Jurkat, Clone E6-1 (cell line): ENCODE measurements at places on chromosomes 12 and 14.

DNA sequence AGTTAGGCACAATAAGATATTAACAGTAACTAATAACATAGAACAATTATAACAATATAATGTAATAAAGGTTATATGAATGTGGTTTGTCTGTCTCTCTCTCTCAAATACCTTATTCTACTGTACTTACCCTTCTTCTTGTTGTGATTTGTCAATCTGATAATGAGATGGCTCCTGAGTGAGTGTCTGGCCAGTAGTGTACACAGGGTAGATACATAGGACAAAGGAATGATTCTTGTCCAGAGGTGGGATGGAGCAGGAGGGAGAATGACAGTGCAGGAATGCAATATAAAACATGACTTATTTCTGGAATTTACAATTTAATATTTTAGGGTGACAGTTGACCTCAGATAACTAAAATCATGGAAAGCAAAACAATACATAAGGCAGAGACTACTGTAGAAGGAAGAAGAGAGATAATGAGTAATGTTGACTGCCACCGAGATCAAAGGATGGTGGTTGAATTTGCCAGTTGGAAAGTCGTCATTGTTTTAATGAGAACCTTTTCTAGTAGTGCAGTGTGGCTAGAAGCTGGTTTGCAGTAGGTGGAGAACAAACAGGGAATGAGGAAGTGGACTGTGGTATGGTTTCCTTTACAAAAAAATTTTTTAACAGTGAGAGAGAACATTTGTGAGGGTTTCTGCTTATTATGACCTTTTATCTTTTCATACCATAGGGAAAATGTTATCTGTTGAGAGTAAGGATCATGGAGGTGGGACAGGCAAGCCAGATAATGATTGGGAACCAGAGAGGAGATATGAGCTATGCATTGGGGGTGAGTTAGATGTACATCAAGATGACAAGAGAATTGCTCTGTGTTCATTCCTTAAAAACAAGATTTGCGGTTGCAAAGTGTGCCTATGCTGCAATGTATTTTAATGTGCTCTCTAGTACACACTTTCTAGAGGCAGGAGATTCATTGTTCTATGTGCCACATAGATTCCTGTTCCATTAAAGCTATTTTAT is 458.3 kb downstream of the BTG1 start:
- DNase-seq = peak; percentile 97

DNA sequence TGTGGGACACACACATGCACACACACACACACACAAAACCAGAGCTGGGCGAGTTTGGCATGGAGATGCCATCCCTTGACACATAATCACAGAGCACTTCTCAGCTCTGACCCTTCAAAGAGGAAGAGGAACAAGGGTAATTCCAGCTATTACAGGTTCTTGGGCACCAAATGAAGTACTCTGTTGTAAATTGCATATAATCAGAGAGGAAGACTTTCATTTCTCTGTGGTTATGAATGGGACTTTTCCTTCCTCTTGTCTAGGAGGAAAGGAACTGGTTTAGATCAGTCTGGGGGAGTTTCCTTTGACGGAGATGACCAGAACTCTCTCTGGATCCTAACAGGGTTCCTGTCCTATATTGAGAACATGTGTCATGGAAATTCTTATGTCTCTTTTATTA is 26.4 kb upstream of the FGF6 start:
- DNase-seq = no peak

DNA sequence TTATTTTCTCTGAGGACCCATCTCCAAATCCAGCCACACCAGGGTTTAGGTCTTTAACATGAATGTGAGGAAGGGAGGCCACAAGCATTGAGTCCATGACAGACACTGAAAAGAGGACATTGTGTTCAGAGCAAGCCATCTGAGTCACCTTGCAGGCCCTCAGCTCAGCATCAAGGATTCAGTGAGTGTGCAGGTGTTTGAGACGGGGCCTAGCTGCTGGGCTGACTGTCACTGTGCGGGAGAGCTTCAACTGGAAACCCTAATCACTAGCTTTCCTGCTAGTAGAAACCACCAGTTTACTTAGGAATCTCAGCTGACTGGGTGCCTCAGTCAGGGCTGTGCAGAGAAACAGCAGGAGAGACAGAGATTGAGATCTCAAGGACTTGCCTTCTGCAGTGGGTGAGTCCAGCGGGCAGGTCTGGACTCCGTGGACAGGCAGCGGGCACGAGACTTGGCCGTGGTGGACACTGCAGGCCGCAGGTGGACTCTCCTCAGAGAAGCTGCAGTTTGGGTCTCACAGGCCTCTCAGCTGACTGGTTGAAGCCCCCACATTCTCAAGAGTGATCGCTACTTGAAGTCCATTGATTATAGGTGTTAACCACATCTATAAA is 86.1 kb upstream of the DYNC1H1 start:
- no peak for DNase-seq

- no peak for DNase-seq
Measured at GRCh38 chr14:84937016-84937415, 592.9 kb upstream of the FLRT2 start.

GRCh38 chr12:130163461-130164215 is 1.4 kb downstream of the FZD10 start:
- DNase-seq = no peak

DNA sequence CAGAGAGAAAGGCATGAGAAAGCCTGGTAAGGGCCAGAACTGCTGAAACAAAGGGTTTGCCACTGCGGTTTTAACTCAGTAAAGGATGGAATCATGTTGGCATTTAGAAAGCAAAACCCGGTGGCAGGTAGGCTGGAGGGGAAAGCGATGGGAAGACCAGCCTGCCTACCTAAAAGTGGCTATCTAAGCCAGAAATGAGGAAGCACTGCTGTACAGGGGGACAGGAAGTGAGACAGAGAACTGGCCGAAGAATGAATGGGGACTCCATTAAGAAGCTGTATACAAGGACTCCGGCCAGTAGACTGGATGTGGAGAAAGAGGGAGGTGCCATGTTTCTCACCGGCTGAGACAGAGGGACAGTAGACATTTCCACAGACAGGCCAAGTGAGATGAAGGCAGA is 48.2 kb downstream of the PPM1H start:
- no peak for DNase-seq

GRCh38 chr14:74955229-74956026 is at the start of gene PGF:
PGF (minus strand) TSS chr14:74955597; CDS start chr14:74955242, 355 bp downstream.
- no peak for DNase-seq

GRCh38 chr12:118166946-118167345 is 31.0 kb downstream of the PEBP1 start:
- no peak for DNase-seq

DNA sequence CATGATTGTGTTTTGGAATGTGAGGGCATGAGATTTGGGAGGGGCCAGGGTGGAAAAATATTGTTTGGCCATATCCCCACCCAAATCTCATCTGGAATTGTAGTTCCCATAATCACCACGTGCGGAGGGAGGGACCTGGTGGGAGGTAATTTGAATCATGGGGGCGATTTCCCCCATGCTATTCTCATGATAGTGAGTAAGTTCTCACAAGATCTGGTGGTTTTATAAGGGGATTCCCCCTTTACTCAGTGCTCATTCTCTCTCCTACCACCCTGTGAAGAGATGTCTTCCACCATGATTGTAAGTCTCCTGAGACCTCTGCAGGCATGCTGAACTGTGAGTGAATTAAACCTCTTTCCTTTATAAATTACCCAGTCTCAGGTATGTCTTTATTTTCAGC is 15.7 kb downstream of the OR10P1 start:
- no peak for DNase-seq

DNA sequence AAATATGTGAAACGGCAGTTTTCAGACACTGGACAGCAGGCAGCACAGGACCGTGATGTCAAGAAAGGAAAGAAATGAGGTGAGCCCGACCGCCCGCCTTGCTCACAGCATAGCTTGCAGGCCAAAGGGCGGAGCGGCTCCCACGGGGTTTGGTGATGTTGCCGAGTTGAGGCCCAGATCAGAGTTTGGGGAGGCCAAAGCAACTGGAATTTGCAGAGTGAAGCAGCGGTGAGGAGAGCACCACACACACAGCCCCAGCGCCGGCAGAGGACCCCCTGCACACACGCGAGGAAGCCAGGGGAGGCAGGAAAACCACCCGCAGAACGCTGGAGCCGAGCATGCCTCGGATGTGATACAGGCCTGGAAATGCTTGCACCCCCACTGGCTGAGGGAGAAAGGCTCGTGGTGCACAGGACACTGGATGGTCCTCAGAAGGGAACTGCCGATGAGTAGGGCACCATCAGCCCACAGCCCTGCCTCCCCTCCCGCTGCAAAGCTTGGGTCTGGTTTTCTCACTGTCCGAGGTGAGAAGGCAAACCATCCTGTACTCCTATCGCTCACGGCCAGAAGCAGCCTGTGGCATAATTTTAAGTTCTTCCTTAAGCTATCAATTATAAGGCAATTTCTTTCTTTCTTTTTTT is 25.7 kb upstream of the PLD4 start:
- DNase-seq = no peak

DNA sequence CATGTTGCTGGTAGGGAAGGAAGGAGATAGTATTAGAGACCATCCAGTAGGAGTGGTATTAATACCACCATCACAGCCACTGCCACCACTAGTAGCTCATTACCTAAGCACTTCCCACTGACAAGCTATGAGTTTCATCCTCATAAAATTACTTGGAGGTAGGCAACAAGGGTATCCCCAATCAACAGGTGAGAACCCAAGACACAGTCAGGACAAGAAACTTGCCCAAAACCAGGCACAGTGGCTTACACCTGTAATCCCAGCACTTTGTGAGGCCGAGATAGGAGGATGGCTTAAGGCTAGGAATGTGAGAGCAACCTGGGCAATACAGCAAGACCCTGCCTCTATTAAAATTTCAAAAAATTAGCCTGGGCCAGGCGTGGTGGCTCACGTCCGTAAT is 5.5 kb downstream of the ADCY6 start:
- DNase-seq = no peak

DNA sequence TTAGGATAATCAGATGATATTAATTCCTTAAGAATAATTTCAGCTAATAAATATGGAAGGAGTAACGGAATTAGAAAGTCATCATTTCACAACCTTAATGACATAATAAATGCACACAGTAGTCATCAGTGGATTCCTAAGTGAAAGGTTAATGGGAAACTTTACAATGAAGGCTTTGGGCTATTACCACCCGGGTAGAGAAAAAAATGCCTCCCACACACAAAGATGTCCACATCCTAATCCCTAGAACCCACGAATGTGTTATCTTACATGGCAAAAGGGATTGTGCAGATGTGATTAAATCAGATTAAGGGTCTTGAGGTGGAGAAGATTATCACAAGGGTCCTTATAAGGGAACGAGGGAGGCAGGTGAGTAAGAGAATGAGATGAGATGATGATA is 5.6 kb downstream of the TMED10 start:
- DNase-seq = no peak

GRCh38 chr12:26728205-26729050 is 104.6 kb downstream of the ITPR2 start:
- DNase-seq = no peak

GRCh38 chr14:52272375-52272774 is 4.9 kb downstream of the PTGDR start:
- peak; percentile 57 for DNase-seq

DNA sequence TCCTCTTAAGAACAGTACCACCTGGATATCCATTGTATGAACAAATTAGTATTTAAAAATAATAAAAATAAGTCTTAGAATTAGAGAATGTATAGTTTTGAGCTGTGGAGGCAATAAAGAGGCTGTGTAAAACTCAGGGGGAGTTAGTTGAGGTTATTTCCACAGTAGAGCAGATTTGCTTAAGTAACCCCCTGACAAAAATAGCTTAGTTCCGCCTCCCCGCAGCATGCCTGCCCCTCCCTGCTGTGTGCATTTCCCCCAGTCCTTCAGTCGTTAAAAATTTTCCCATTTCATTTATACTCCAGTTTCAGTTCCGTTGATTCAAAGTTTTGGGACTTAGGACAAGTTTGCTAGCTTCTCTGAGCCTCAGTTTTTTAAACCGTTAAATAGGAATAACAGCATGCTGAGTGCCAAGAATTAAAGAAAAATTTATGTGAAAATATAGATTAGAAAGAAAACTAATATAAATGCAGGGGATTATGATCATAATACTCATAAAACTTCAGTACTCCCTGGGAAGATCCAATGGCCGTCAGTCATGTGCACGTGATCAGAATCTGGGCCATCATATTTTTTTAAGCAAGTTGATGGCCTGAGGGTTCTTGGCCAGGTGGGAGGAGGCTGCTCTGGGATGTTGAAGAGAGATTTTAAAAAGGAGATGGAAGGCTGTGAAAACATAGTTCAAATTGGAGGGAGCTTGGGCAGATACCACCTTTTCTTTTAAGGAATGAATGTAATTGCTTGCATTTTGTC is 14.5 kb upstream of the SLC38A2 start:
- no peak for DNase-seq

- no peak for DNase-seq
Measured at GRCh38 chr12:51925346-51926063, 18.2 kb downstream of the ACVRL1 start.

GRCh38 chr12:49026101-49026500 is 7.5 kb upstream of the PRKAG1 start:
- no peak for DNase-seq

GRCh38 chr14:90546767-90547166 is 149.9 kb downstream of the CALM1 start:
- no peak for DNase-seq

DNA sequence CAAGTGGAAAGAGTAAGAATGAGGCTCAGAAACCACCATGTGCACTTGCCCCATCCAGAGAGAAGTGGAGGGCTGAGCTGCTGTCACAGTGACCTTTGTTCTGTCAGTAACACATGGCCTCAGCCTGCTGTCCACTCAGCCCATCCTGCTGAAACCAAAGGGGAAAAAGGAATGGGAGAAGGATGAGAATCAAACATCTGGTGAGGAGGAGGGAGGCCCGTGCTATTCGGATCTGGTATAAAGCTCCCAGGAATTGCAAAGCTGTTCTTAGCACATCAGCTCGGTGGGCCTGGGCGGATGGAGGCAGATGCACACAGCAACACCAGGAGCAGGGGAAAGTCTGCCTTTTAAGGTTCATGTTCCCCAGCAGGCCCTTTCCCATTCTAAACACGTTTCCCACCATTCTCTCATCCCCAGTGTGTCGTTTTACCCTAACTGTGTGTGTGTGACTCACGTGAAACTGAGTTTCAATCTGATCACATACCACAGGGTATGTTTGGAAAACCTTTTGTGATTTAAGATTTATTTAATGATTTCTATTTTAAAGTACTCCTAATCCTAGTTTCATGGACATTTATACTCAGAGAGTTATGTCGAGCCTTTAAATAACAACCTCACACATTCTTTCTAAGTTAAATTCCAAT is 36.8 kb downstream of the RTRAF start:
- no peak for DNase-seq

DNA sequence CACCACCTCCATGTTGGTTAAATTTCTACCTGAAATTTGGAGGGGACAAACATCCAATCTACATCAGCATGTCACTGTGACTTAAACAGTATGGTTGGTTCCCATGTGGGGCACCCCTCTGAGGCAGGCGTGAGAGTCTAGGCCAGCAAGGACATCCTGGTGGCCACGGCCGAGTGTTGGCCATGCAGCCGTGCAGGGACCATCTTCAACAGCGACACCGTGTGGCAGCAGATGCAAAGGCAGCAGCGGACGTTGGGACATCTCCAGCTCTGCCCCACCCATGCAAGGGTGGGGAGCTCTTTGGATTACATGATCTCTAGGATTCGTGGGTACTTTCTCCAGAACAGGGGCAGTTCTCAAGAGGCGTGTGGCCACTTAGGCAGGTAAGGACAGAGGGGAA is 49.8 kb downstream of the NOC4L start:
- no peak for DNase-seq
